A172 (cell line): ENCODE measurements at places on chromosomes 11 and 22. TPM values are rescaled to one million over a fixed set of nuclear protein-coding genes. Genes with fewer than 3 reads are reported as not detected.

DNA sequence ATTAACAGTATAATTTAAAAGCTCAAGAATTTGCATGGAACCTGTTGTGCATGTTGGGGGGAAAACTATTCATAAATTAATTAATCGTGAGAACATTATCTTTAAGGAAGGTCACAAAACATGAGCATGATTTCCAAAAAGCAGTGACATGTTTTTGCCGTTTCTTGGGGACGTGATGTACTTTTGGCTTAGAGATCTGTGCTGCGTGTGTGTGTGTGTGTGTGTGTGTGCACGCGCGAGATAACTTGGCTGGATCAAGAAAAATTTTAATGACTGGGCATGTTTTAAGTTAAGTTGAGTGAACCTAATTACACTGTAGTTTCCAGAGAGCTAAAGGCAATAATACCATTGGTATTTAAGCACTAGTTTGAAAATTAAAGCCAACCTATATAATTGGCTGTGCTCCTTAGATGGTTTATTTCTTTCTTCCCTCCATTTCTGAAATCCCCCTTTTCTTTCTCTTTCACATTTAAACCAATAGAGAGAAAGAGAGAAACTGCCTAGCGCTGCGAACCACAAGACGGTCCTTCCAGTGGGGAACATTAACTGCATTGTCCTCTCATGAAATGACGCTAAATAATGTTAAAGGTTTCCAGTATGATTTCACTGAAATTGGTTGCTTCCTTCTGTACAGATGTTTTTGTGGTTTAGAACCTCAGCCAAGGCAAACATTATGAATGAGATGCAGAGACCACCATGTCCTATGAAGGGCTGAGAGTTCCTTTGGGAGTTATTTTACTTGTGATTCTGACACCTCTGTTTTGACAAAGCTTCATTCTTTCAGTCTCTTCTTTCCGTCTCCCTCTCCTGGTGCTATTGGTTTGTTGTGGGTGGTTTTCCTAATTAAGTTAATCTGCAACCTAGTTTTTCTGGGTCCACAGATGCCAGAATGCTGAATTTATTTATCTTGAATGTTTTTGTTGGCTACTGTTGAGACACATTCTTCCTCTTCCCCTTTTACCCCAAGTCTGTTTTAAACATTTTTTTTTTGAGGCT is 51.7 kb downstream of the ZBTB16 start:
- no peak for DNase-seq

GRCh38 chr22:45290410-45290936 is 5.7 kb downstream of the UPK3A start:
- DNase-seq = no peak

- peak; percentile 53 for DNase-seq
Observed at GRCh38 chr11:74870485-74870884, 78.4 kb downstream of the XRRA1 start.

DNA sequence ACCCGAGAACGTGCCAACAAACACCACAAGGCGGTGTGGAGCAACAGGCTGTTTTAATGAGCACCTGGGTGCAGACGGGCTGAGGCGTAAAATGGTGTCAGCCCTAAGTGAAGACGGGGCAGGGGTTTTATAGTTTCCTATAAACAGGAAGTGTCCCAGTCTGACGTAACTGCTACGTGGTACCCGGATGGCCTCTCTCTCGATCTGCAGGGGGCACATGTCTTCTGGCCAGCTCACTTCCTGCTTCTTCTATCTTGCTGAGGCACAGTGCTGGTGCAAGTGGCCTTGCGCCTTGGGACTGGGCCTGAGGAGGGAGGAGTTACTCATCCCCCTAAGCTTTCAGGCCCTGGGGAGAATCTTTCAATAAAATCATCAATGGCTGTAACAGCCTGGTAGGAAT is 20.9 kb downstream of the OOSP3 start:
- DNase-seq = peak; percentile 79

DNA sequence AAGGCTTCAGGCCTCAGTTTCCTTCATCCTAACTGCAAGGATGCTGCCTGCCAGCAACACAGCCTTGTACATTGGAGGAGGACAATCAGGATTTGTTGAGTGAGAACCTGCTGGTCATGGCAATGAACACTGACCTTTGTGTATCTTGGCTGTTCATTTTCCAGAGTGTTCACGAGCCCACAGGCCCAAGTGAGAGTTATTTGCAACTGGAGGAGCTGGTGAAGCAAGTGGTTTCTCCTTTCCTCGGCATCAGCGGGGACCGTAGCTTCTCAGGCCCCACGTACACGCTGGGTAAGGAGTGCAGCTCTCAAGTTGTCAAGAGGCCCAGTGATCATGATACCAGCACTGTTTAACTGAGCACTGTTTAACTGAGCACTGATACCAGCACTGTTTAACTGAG is 59.0 kb downstream of the TRAF6 start:
- DNase-seq = no peak

- DNase-seq = peak; percentile 44
Observed at GRCh38 chr11:47236482-47236881, 12.1 kb downstream of the ACP2 start.

DNA sequence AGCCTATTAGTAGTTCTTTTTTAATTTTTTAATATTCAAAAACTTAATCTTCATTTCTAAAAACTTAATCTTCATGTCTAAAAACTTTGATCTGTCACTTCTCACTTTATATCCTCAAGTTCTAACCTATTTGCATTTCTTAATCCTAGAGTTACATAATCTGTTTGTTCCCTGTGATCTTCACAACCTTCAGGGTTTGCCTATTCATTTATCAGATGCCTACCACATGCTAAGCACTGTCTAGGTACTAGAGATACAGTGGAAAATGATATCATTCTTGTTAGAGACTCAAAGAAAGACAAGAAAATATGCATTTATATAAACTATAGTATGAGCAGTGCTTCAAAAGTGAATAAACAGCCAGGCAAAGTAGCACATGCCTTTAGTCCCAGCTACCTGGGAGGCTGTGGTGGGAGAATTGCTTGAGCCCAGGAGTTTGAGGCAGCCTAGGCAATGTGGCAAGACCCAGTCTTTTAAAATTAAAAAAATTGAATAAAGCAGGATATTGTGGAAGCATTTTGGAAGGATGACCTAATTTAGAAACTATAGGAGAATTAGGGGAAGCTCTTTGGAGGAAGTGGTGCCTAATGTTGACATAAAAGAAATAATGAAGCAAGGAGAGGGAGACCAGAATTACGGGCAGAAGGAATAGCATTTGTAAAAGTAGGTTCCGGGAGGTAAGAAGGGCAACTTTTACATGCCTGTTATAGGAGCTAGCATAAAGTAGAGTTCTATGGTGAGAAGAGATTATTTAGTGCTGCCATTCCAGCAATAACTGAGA is 54.4 kb upstream of the GRK2 start:
- DNase-seq = no peak

- DNase-seq = peak; percentile 45
Observed at GRCh38 chr22:32378707-32379272, 21.1 kb downstream of the RFPL3 start.

DNA sequence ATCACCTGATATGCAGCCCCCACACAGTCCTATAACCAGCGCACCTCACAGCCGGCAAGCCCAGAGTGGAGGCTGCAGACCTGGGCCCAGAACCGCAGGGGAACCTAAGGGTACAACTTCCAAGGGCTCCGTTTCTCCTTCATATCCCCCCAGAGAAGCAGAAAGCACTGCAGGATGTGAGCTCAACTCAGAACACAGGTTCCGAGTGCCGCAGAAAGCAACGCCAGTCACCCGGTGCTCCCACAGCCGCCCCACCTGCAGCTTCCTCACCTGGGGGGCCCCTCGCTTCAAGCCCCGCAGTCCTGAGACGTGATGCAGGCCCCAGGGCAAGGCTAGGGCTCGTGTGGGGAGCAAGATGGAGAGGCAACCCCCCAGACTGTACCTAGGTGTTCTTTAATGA is 2.5 kb downstream of the TSSK2 start:
- DNase-seq = no peak

- DNase-seq = no peak
Observed at GRCh38 chr11:110217223-110217877, 79.1 kb downstream of the RDX start.

GRCh38 chr22:43011079-43011478 is 3.9 kb downstream of the PACSIN2 start:
- no peak for DNase-seq

GRCh38 chr11:1308743-1309497 is 512 bp downstream of the TOLLIP start:
- no peak for DNase-seq

- DNase-seq = no peak
Observed at GRCh38 chr11:110410651-110411050, 19.1 kb upstream of the FDX1 start.

GRCh38 chr22:50498322-50498890 is 9.1 kb downstream of the LMF2 start:
- DNase-seq = peak; percentile 64

- no peak for DNase-seq
Observed at GRCh38 chr11:125072218-125072960, 9.3 kb downstream of the SLC37A2 start.

- DNase-seq = no peak
Observed at GRCh38 chr22:48941903-48942575, 885.6 kb downstream of the BRD1 start.

- DNase-seq = no peak
Observed at GRCh38 chr11:115912484-115912945, 408.3 kb upstream of the CADM1 start.

GRCh38 chr11:86575208-86575855 is 97.1 kb downstream of the ME3 start:
- DNase-seq = peak; percentile 52

GRCh38 chr22:35611891-35612576 is 5.1 kb downstream of the MB start:
- no peak for DNase-seq

GRCh38 chr11:126058105-126058874 is 4.4 kb downstream of the CDON start:
- no peak for DNase-seq

Gene NPTXR
- 1.9 and 2.7 TPM in 2 replicates for total RNA-seq

Gene MMP13
- total RNA-seq = 2.3 and 4.2 TPM in 2 replicates

Gene SERHL2
- not detected in 2 replicates for total RNA-seq

Gene IGLL5
- not detected in 2 replicates for total RNA-seq

Gene TMEM191C
- total RNA-seq = 1.2 and 3.3 TPM in 2 replicates

Gene CCDC116
- 0.12 TPM in 1 of 2 replicates, not detected in the other for total RNA-seq

Gene DERL3
- 0.79 and 1.7 TPM in 2 replicates for total RNA-seq

Gene TEX12
- total RNA-seq = not detected in 2 replicates
